ENCODE measurements at places on chromosomes 5 and 9.

DNA sequence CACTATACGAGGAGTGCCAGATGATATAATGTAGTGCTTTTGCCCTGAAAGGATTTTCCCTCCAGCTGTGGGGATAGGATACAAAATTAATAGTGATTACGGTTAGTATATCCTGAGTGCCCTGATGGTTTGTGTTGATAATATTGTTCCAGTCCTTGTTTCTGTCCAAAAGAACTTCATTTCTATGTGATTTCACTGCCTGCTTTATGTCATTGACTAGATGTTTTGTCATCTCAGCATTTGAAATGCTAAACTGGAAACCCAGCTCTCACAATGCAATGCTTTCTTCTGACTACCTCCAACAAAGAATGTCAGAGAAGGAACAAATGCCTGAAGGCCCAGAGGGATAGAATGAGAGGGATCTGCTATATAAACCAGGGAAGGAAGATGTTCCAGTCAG, 177.8 kb downstream of the NIPBL start:
- no peak for DNase-seq

DNA sequence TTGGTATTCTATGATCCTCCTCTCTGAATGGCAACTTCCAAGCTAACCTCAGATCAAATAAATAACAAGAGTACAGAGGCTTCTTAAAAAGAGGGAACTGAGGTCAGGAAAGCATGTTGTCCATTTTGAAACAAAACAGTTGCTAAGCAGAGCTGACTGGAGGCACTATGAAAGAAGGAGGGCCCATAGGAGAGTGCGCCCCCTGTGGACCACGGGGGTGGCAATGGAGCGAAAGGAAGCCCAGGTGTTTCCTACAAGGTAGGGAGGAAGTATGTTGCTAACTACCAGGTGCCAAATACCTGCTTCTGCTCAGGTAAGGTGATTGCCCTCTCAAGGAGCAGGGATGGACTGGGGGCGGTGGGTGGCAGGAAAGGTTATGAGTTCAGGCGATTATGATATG, 101.8 kb upstream of the MAST4 start:
- peak; percentile 2 for DNase-seq

- no peak for DNase-seq
Measured at GRCh38 chr5:132510076-132510475, 19.5 kb upstream of the IRF1 start.

GRCh38 chr9:100602342-100602801, 24.5 kb downstream of the CAVIN4 start:
- peak; percentile 62 for DNase-seq

DNA sequence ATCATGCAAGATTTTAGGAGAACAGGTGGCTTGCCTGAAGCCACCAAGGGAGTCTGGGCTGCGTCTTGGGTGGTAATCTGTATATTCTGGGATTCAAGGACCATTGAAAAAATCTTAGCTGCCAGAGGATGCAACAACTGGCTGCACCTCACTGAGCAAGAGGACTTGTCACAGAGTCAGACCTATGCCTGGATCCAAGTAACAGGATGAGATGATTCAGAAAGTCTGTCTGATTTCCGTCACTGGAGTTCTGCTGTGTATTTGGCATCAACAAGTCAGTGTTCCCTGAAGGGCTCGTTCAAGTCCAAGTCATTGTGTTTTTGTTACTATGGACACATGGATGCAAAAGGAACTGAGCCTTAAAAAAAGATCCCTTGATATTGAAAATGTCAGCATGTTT, 37.8 kb upstream of the CARTPT start:
- no peak for DNase-seq

DNA sequence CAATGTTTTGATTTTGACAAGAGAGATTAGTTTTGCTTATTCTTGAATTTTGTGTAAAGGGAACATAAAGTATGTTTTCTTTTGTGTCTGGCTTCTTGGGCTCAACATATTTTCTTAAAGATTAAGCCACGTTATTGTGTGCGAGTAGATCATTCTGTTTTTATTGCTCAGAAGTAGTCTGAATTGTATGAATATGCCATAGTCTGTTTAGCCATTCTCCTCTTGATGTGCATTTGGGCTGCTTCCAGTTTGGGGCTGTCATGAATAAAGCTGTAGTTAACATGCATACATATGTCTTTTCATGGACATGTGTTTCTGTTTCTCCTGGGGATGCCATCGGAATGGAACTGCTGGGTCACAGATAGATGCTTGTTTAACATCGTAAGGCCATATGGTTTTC, 198.9 kb downstream of the FANCC start:
- no peak for DNase-seq

DNA sequence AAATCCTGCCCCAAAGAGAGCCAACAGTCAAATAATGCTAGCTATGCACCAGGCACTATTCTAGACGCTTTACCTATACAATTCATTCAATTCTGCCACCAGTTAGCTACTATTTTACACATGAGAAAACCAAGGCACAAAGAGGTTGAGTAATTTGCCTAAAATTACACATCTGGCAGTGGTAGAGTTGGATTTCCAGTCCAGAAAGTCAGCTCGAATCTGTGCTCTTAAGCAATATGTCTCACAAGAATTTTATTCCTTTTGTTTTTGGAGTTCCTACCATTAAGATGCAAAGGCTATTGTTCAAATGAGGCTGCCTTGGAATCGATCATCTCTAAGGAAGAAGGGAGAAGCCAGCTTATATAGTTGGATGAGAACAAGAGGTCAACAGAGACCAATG, 256.9 kb upstream of the RASA1 start:
- no peak for DNase-seq

GRCh38 chr5:76641514-76642120, 18.4 kb upstream of the F2RL2 start:
- peak; percentile 80 for DNase-seq

GRCh38 chr9:86978413-86978812, 31.1 kb upstream of the GAS1 start:
- no peak for DNase-seq

DNA sequence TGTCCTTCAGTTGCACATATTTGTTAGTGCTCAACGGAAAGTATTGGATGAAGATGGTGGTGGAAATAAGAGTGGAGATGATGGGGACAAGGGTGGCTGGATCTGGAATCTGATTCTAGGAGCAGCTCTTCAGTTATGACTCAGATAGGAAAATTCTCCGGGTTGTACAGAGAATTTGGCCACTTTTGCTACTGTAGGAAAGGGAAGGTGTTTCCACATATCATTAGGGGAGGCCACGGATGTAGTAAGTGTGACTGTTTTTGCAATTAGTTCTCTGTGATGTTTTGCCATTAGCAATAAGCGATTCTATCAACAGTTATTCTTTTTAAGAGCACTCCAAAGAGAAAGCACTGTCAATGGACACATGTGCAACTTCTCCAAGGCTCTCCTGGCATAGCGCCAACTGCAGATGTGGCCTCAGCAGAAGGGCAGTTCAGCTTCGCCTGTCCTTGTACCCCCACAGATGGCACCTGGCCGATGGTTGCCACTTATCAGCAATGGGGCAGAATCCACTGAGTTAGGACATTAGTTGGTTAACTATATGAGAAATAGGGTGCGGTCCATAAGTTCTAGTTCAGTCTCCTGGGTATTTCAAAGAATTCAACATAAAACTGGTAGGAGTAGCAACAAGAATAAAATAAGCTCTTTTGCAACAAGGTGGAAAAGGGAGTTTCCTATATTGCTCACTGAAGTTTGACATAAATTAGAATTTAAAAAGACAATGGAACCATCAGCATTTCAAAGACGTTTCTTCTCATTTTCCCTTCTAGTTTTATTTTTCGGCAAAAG, 96.3 kb downstream of the ARSB start:
- DNase-seq, result no peak

DNA sequence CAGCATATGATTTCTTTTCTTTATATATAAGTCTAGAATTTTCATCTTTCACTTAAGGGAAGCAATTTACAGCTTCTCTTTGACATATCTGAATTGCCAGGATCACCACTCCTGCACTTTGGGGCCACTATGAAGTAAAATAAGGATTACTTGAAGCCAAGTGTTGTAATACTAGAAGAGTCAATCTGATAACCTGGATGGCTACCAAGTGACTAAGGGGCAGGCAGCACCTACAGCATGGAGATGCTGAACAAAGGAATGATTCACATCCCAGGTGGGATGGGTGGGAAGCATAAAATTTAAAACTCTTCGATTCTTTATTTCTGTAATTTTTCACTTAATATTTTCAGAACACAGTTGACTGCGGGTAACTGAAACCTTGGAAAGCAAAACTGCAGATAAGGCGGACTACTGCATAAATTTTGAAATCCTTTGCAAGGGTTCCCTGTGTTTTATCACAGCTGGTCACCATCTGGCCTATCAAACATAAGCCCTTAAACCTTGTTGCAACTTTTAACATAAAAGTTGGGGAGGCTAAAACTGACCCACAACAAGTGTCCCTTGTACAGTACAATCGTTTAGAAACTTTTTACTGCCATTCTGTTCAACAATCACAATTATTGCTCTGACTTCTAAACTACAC, 31.2 kb downstream of the NR3C1 start:
- DNase-seq, result no peak

DNA sequence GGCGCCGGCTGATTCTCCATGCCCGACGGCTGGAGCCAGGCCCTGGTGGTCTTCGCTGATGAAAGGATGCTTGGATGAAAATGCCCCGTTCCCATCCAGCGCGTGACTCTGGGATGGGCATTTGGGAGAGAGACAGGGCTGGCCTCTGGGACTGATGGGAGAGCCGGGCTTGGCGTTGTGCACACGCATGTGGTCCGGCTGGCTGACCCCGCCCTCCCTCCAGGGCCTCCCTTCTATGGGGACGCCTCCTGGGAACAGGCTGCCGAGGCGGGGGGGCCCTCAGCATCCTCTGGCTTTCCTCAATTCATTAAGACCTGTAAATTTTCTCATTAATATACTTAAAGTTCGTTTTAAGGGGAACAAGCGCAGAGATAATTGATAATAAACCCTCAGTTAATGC, 36.8 kb downstream of the UNC5A start:
- DNase-seq, result no peak

GRCh38 chr9:90896231-90896630, 94.6 kb downstream of the SYK start:
- no peak for DNase-seq

- DNase-seq, result no peak
Measured at GRCh38 chr9:129237803-129238202, 59.7 kb upstream of the IER5L start.

DNA sequence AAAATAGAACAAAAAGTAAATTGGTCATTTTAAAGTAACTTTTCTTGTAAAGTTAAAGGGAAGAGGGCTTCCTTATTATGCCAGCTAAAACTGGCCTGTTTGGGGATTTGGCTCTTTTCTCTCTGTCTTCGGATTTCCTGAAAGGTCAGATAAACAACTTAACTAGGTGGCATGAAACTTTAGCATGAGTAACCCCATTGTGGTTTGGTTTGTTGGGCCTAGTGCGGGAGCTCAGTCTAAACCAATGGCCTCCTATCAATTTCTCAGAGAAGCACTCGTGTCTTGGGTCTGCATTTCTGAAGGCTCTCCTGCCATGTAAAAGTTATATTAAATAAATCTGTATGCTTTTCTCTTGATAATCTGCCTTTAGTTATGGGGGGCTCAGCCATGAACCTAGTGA, 48.5 kb upstream of the ANKH start:
- no peak for DNase-seq

DNA sequence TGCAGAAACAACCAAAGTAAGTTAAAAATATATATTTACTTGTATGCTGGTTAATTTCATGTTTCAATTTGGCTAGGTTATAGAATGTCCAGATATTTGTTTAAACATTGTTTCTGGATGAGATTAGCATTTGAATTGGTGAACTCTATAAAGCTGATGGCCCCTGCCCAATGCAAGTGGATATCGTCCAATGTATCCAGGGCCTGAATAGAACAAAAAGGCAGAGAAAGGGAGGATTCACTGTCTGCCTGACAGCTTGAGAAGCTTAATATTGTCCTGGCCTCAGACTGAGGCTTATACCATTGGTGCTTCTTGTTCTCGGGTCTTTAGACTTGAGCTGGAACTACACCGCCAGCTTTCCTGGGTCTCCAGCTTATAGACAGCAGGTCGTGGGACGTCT, 446.7 kb upstream of the ACTBL2 start:
- no peak for DNase-seq

DNA sequence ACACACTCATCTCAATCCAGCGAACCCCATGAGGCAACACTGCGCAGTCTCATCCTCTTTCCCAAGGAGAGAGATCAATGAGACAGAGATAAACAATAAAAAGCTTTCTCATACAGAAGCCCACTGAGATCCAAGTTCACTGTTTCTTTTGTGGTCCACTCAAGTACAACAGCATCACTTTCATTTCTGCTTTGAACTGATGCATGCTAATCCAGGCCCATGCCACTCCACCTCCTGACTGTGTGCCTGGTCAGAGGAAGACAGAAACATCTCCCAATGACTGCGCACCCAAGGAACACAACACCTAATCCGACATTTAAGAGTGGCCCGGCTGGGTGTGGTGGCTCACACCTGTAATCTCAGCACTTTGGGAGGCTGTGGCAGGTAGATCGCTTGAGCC, 104.0 kb downstream of the SERINC5 start:
- DNase-seq, result no peak

DNA sequence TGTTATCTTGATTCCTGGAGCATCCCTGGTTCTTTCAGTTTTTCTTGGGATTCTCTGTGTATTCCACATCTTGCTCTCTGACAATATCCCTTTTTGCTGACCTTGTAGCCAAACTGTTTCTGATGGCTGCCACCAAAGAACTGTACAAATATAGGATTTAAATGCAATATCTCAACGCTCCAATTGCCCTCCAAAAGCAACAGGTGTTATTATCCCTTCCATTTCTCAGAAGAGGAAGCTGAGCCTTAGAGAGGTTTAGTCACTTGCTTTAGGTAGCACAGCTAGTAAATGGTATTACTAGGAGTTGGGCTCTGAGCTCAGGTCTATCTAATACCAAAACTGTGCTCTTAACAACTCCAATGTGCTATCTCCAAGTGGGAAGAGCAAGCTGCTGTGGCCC, 24.2 kb upstream of the HAND1 start:
- DNase-seq, result no peak

- DNase-seq, result no peak
Measured at GRCh38 chr9:126378761-126379160, 52.1 kb downstream of the MVB12B start.

GRCh38 chr5:171311322-171312077, 2.5 kb downstream of the TLX3 start:
- DNase-seq, result peak; percentile 9

DNA sequence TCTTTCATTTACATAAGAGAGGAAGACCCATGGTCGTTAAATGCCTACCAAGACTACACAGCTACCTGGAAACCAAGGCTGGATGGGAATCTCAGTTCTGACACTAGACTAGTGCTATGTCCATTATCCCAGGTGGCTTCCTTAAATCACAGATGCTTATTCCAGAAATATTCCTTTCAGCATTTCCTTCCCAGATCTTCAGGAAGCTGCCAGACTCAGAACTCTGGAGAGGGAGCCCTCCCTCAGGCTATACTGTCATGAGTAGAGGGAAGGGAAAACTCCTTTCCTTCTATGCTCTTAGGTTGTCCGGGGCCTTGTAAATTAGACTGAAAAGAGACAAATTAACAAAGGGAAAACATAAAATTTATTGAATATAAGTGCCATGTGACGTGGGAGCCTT, 20.8 kb downstream of the FREM1 start:
- DNase-seq, result no peak

GRCh38 chr5:158819095-158819494, 280.6 kb downstream of the EBF1 start:
- no peak for DNase-seq

GRCh38 chr9:32837551-32838058, 54.3 kb downstream of the TMEM215 start:
- DNase-seq, result no peak
